ENCODE measurements at places on chromosomes 13 and 19.

DNA sequence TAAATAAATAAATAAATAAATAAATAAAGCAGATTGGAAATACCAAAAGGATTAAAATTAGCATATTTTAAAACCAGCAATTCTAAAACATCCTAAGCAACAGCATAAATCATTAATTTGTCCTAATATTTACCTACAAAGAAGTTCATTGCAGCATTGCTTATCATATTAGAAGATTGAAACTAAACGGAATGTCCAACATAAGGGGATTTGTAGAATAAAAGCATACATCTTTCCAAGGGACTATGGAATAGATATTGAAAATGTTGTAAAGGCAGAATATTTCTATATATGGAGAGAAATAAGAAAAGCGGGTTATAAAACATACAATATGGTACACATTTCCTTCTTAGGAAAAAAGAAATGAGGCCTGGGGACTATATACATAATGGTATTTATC, 71.1 kb upstream of the RFC3 start:
- DNase-seq = no peak
- H3K27me3 ChIP-seq = no peaks in the 10 kb centered on the region
- H3K4me3 ChIP-seq = no peak overlapping the region
- H3K36me3 ChIP-seq = no peaks in the 10 kb centered on the region

DNA sequence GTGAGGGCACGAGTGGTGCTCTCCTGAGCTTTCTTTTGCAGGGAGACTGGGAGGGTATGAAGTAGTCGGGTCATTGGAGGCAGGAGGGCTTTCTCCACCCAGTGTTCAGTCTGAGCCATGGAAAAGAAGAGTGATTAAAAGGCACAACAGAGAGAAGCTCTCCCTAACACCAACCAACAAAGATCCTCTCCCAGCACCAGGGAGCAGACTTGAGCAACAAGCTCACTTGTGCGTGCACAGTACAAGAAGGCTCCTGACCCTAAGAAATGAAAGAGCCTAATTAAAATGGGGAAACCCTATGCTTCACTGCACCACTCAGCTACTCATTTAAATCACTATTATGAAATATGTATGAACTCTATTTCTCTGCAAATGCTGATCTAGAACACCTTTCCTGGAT, 276.3 kb upstream of the SOX21 start:
- H3K27me3 ChIP-seq = no peaks in the 10 kb centered on the region
- H3K4me1 ChIP-seq = no peaks in the 10 kb centered on the region
- no peak overlapping the region for H3K27ac ChIP-seq
- no peak for DNase-seq
- H3K4me3 ChIP-seq = no peak overlapping the region
- H3K36me3 ChIP-seq = no peaks in the 10 kb centered on the region

GRCh38 chr13:41561170-41561569, 103.8 kb downstream of the RGCC start:
- no peak overlapping the region for H3K27ac ChIP-seq
- no peak for DNase-seq
- H3K36me3 ChIP-seq = no peaks in the 10 kb centered on the region
- H3K27me3 ChIP-seq = no peaks in the 10 kb centered on the region
- H3K4me3 ChIP-seq = no peak overlapping the region

- no peaks in the 10 kb centered on the region for H3K36me3 ChIP-seq
- no peaks in the 10 kb centered on the region for H3K27me3 ChIP-seq
- H3K4me3 ChIP-seq = no peak overlapping the region
- no peak overlapping the region for H3K27ac ChIP-seq
These were observed 2.0 kb downstream of the RGS9BP start for GRCh38 chr19:32677657-32678056.

DNA sequence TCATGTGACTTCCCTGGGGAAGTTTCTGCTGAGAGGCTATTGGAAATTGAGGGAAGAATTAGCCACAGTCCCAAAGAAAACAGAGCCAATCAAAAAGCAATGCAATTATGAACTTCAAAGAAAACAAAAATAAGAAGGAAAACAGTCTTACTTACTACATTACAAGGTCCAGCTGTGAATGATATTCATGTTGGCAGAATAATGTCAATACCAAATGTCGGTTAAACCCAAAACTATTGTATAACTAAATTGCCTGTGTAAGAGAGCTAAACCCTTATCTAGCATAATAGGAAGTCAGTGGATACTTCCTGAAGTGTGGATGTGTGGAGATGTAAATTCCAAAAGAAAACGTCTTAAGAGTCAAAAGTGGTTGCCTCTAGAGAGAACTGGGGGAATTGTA, 12.4 kb downstream of the KL start:
- no peaks in the 10 kb centered on the region for H3K36me3 ChIP-seq
- no peak overlapping the region for H3K27ac ChIP-seq
- no peak for DNase-seq
- H3K4me1 ChIP-seq = no peaks in the 10 kb centered on the region
- H3K27me3 ChIP-seq = no peaks in the 10 kb centered on the region

DNA sequence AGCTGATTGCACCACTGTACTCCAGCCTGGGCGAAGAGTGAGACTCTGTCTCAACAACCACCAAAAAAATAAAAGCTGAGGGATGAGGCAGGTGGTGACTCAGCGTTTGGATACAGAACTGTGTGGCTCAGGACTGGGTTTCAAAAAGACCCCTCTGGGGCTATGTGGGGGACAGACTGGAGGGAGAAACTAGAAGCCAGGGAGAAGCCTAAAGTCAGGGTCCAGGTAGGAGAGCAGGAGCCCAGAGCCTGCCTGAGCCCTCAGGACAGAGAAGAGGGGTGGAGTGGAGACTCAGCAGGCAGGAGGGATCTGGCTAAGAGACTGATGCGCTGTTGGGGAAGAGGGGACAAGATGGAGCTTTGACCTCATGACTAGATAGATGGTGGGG, 1.8 kb upstream of the CD37 start:
- H3K4me3 ChIP-seq = no peak overlapping the region
- no peaks in the 10 kb centered on the region for H3K27me3 ChIP-seq
- peaks cover 24% of the 10 kb centered on the region for H3K36me3 ChIP-seq
- no peak overlapping the region for H3K27ac ChIP-seq

GRCh38 chr13:47757466-47758080, 243.5 kb downstream of the SUCLA2 start:
- H3K27ac ChIP-seq = no peak overlapping the region
- no peaks in the 10 kb centered on the region for H3K36me3 ChIP-seq
- DNase-seq = no peak
- H3K4me1 ChIP-seq = no peaks in the 10 kb centered on the region
- H3K27me3 ChIP-seq = no peaks in the 10 kb centered on the region

- H3K4me1 ChIP-seq = no peaks in the 10 kb centered on the region
- H3K4me3 ChIP-seq = no peak overlapping the region
- H3K36me3 ChIP-seq = no peaks in the 10 kb centered on the region
These were observed 195.6 kb upstream of the DACH1 start for GRCh38 chr13:72062566-72062965.

DNA sequence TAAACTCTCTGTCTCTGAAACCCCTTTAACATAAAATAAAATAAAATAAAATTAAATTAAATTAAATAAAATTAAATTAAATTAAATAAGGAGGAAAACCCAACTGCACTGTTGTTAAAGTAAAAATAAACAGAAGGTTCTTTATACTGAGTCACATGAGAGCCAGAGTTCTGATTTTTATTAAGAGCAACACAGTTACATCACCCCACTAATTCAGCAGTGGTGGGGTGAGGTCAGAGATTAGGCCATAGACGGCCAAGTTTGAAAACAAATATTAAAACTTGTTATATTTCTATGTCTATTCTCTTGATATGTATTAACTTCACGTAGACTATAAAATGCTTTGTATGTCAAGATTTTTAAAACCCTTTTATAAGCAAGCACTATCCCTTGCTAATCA, 59.5 kb downstream of the MYCBP2 start:
- no peak overlapping the region for H3K27ac ChIP-seq
- no peak overlapping the region for H3K4me3 ChIP-seq
- H3K27me3 ChIP-seq = no peaks in the 10 kb centered on the region
- no peaks in the 10 kb centered on the region for H3K4me1 ChIP-seq
- peaks cover 25% of the 10 kb centered on the region for H3K36me3 ChIP-seq

DNA sequence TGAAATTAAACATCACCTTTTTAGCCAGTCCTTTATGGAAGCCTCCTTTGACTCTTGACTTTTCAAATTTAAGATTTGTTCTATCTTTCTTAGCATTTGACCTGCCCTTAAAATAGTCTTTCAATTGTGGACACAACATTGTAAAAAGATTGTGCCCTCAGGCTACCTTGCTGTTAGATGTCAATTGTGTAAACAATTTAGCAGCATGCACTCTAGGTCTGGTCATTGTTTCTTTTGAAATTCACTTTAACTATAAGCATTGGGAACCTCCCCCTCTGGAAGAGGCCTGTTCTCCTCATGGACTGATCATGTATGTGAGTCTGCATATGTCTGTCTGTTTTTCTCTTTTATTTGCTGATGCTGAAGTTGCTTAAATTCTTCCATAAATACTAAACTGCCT, 31.5 kb upstream of the PABPC3 start:
- no peaks in the 10 kb centered on the region for H3K36me3 ChIP-seq
- no peak overlapping the region for H3K4me3 ChIP-seq
- peaks cover 10% of the 10 kb centered on the region for H3K27me3 ChIP-seq
- no peak for DNase-seq

DNA sequence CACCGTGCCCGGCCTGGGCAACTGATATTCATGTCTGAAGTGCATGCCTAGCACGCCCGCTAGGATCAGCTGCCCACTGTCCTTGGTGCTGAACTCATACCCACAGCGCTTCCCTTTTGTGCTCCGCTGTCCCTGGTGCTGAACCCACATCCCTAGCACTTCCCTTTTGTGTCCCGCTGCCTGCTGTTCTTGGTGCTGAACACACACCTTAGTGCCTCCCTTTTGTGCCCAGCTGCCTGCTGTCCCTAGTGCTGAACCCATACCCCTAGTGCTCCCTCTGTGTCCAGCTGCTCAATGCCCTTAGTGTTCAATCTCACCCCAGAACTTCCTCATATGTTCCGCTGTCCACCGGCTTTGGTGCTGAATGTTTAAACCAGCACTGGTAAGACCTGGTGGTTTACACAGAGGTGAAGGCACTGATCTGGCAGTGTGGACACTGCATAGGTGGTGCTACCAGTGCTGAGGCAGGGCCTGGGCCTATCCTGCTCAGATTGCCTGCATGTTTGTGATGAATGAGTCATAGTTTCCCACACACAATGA, 26.3 kb upstream of the SIGLEC11 start:
- no peaks in the 10 kb centered on the region for H3K27me3 ChIP-seq
- H3K27ac ChIP-seq = no peak overlapping the region
- DNase-seq = peak; percentile 90

All from tibial artery (tissue), 4 donors.